Activated CD4-positive, alpha-beta T cell treated with anti-CD3 and anti-CD28 coated beads, Interleukin-2, amount 50 U/mL, for 4 hours (primary cell): ENCODE measurements at places on chromosomes 1 and 21.

DNA sequence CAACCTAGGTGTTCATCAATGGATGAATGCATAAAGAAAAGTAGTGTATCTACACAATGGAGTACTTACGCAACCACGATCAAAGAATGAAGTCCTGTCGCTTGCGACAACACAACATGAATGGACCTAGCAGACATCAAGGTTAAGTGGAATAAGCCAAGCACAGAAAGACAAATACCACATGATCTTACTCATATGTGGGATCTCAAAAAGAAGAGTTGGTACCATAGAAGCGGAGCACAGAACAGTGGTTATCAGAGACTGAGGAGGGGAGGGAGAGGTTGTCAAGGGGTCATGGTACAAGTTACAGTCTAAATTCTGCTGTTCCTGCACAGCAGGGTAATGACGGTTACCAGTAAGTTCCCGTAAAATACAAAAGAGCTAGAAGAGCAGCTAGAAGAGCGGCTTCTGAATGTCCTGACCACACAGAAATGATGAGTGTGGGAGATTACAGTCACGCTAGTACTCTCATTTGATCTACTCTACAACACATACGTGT lies 36.7 kb downstream of the NPHP4 start:
- no peak for DNase-seq

DNA sequence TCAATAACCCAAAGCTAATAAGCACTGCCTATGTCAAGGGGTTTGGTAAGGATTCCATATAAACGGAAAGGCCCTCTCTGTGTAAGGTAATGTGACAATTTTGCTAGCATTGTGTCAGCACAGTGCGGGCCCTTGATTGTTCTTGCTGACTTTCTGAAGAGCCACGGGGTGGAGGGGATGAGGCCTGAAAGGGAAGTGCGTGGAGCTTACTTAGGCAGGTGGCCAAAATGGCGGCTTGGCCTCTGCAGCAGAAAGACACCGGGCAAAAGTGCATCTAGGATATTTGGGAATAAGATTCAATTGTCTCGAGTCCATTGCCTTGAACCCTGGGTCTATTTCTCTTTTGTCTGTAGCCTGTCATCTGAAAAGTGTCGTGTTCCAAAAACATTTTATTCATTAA lies 114.3 kb downstream of the TGFB2 start:
- no peak for DNase-seq

- DNase-seq = no peak
Observed at GRCh38 chr1:157203166-157203565, 65.0 kb upstream of the ETV3 start.

- DNase-seq = no peak
Observed at GRCh38 chr1:65480684-65481405, 60.4 kb downstream of the LEPR start.

DNA sequence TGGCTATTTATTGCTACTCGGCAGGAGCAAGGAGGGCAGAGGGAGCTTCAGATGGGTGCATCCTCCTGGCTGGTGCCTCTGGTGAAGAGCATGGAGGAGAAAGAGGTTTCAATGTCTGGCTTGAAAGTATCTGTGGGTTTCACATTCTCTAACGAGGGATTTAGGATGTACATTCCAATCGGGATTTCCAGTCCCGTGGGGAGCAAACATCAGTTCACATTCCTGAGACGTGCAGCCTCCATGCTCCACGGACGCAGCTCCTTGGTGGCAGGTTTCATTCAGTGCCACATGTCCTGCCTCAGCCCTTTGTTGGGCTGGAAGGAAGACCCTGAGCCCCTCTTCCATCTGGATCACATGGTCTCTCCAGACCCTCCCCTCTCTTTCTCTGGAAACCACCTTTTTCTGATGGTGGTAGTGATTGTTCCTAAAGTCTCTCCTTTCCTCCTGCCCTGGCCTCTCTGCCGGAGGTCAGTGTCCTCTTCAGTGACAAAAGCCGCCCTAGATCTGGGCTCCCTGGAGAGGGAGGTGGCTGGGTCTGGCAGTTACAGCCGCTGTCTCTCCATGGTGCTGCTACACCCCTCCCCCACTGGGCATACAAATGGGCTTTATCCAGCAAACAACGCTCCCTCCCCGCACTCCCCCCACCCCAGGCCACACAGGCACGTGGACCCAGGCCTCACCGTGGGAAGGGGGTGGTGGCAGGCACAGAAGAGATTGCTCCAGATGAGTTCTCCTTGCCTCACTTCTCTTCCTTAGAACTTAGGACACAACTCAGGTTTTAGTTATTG lies 826 bp upstream of the CA14 start:
- DNase-seq = no peak
